CD4-positive, alpha-beta memory T cell (primary cell): ENCODE measurements at places on chromosomes 6 and 20.

DNA sequence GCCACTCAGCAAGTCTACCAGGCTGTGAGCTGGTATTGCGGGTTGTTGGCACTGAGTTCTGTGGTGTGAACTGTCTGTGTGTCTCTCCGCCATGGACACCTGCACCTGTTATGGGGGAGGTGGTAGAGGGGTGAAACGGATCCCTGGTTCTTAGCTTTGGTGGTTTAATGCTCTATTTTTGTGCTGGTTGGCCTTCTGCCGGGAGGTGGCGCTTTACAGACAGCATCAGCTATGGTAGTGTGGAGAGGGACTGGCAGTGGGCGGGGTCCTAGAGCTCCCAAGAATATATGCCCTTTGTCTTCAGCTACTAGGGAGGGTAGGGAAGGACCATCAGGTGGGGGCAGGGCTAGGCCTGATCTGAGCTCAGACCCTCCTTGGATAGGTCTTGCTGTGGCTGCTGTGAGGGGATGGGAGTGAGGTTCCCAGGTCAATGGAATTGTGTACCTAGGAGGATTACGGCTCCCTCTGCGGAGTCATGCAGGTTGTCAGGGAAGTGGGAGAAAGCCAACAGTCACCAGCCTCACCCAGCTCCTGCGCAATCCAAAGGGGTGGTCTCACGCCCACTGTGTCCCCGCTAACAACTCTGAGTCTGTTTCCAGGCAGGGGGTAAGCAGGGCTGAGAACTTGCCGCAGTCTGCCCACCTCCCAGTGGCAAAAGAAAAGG, 154.3 kb downstream of the CCDC170 start:
- no peak overlapping the region for H3K27ac ChIP-seq
- no peaks in the 10 kb centered on the region for H3K36me3 ChIP-seq
- H3K4me3 ChIP-seq, result no peak overlapping the region
- no peak for DNase-seq

GRCh38 chr6:24719125-24719971, at the start of gene C6orf62:
Gene C6orf62 (minus strand): TSS chr6:24719154. CDS start chr6:24718668, 486 bp downstream.
- peak within 1 kb of the TSS; percentile 95 for H3K4me3 ChIP-seq
- H3K27me3 ChIP-seq, result no peaks in the 10 kb centered on the region
- DNase-seq, result peak; percentile 58
- peaks cover 53% of the 10 kb centered on the region for H3K4me1 ChIP-seq

DNA sequence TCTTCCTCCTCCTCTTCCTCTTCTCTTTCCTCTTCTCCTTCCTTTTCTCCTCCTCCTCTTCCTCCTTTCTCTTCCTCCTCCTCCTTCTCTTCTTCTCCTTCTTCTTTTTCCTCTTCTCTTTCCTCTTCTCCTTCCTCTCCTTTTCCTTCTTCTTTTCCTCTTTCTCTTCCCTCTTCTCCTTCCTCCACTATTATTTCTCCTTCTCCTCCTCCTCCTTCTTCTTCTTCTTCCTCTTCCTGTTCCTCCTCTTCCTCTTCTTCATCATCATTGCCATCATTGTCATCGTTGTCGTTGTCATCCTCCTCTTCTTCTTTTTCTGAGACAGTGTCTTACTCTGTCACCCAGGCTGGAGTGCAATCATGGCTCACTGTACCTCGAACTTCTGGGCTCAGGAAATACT, 256.3 kb upstream of the SOX4 start:
- no peaks in the 10 kb centered on the region for H3K36me3 ChIP-seq
- no peaks in the 10 kb centered on the region for H3K27me3 ChIP-seq
- DNase-seq, result no peak

DNA sequence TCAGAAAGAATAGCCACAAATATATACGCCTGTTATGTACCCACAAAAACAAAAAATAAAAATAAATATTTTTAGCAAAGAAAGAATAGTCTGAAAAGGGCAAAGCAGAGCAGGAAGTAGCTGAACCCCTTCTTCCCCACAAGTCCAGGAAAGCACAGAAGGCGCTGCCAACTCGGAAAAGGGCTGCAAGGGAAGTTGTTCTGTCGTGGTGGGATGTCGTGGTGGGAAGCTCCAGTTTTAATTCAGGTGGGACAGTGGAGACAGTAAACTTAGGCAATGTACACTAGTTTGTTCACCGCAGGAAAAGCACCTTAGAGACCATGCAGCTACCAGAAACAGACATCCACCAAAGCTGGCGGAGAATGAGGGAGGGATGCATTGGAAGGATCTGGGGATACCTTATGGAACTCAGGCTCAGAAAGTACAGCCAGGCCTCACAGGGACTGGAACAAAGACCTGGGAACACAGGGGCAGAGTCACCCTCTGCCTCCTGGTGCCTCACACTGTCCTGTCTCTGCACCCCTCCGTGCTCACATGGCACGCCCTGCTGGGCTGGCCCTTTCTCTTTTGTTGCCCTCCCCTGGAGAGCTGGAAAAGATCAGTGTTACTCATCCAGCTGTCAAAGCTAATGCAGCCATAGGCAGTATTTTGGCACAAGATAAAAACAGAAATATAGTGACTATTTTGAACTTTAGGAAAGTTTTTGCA, 3.3 kb upstream of the APMAP start:
- no peak overlapping the region for H3K4me3 ChIP-seq
- no peak overlapping the region for H3K27ac ChIP-seq
- no peak for DNase-seq
- peaks cover 28% of the 10 kb centered on the region for H3K4me1 ChIP-seq
- H3K36me3 ChIP-seq, result no peaks in the 10 kb centered on the region
- no peaks in the 10 kb centered on the region for H3K27me3 ChIP-seq

GRCh38 chr20:37421988-37422387, 76.0 kb downstream of the SRC start:
- H3K27me3 ChIP-seq, result no peaks in the 10 kb centered on the region
- H3K27ac ChIP-seq, result no peak overlapping the region
- H3K36me3 ChIP-seq, result no peaks in the 10 kb centered on the region
- no peak for DNase-seq

DNA sequence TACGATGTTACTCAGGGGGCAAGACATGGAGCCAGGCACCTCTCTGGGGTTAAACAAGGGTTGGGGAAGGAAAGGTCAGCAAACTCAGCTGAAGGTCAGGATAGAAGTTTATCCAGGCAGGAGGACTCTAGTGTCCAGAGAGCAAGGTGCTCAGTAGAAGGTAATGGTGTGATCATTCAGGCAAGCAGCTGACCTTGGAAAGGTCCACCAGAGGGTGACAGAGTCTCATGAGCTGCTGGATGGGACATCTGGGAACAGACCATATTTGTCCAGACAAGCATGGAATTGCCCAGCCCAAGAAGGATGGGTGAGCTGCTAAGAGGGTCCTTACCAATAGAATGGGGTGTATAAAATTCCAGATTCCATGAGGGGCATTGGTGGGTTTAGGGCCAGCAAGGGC, 89.5 kb downstream of the MAP3K7 start:
- H3K36me3 ChIP-seq, result no peaks in the 10 kb centered on the region
- H3K4me3 ChIP-seq, result no peak overlapping the region
- no peaks in the 10 kb centered on the region for H3K4me1 ChIP-seq
- H3K27ac ChIP-seq, result no peak overlapping the region

- H3K27ac ChIP-seq, result no peak overlapping the region
- no peaks in the 10 kb centered on the region for H3K27me3 ChIP-seq
- DNase-seq, result no peak
- H3K36me3 ChIP-seq, result no peaks in the 10 kb centered on the region
Measured at GRCh38 chr6:169229615-169230321, 23.9 kb downstream of the THBS2 start.

DNA sequence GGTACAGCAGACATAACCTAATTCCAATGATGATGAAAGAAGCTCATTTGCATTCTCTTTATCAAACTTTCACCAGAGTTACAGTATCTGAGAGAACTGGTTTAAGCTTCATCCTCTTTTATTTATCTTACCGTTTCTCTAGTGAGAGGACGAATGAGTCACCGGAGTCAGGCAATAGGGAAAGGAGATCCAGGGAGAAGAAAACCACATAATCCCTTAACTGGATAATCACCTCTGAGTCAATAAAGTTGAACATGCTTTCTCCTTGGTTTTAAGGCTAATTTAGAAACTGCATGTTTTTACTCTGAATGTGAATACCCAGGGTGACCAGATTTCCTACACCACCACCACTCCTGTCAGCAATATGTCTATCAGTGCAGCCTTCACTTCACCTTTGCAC, 313.7 kb upstream of the TBX18 start:
- H3K4me3 ChIP-seq, result no peak overlapping the region
- no peak overlapping the region for H3K27ac ChIP-seq
- no peaks in the 10 kb centered on the region for H3K36me3 ChIP-seq
- no peak for DNase-seq
- no peaks in the 10 kb centered on the region for H3K4me1 ChIP-seq

DNA sequence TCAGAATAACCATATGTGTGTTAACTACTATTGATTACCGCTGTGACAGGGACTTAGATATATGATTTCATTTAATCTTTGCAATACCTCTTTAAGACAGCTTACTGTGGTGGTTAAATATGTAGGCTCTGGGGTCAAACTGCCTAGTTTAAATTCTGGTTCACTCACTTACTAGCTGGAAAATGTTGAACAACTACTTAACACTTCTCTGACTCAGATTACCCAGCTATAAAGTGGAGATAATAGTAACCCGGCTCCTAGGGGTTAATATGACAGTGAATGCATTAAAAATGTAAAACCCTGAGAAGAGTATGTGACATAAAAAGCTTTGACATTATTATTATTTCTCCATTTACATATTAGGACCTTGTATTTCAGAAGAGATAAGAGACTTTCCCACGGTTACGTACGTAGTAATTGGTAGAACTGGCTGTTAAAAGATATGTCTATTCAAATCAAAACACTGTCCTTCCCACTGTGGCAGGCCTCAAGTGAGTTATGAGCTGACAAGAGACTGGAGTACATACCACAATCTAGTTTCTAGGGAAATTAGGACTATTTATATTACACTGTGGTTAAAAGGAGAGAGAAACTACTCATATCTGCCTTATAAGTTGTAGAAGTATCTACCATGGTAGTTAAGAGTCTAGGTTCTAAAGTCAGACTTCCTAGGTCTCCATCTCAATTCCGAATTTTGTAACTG, 4.4 kb upstream of the PLCB1 start:
- H3K4me1 ChIP-seq, result no peaks in the 10 kb centered on the region
- no peaks in the 10 kb centered on the region for H3K36me3 ChIP-seq
- H3K27ac ChIP-seq, result no peak overlapping the region
- no peak overlapping the region for H3K4me3 ChIP-seq
- no peak for DNase-seq

DNA sequence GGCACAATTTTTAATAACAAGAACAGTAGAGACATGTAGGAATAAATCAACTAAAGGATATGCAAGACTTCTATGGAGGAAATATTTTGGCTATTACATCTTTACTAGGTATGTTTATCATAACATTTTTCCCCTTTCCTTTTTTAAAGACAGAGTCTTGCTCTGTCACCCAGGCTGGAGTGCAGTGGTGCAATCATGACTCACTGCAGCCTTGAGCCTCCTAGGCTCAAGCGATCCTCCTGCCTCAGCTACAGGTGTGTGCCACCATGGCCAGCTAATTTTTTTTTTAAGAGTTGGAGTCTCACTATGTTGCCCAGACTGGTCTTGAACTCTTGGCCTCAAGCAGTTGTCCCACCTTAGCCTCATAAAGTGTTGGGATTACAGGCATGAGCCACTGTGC, 37.0 kb downstream of the AKAP7 start:
- no peaks in the 10 kb centered on the region for H3K4me1 ChIP-seq
- H3K27me3 ChIP-seq, result no peaks in the 10 kb centered on the region

GRCh38 chr6:134436281-134436815, 118.4 kb upstream of the SGK1 start:
- peak overlapping the region; percentile 5 for H3K4me3 ChIP-seq
- H3K27ac ChIP-seq, result no peak overlapping the region
- no peaks in the 10 kb centered on the region for H3K36me3 ChIP-seq
- H3K4me1 ChIP-seq, result peaks cover 23% of the 10 kb centered on the region
- DNase-seq, result no peak

- no peaks in the 10 kb centered on the region for H3K4me1 ChIP-seq
- H3K36me3 ChIP-seq, result no peaks in the 10 kb centered on the region
- H3K27ac ChIP-seq, result no peak overlapping the region
- H3K27me3 ChIP-seq, result no peaks in the 10 kb centered on the region
Measured at GRCh38 chr6:154356113-154356512, 490 bp downstream of the IPCEF1 start.

DNA sequence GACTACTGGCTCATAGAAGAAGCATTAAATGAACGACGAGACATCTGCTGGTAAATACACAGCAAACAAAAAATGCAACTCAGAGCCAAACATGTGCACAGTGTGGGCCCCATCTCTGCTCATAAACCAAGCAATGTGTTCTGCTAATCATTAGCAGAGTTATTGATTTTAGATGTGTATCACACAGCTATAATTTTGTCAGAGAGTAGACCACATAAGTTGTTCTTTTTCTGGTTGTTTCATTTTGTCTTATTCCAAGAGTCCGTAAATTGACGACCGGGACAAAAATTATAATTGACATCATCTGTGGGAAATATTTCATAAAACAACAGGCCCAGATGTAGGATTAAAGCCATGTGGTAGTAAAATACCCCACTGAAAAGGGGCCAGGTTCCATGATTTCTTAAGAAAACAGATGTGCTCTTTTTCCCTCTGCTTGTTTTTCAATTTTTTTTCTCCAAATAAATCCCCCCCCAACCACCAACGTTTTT, 423.6 kb downstream of the HAO1 start:
- H3K27me3 ChIP-seq, result no peaks in the 10 kb centered on the region
- no peaks in the 10 kb centered on the region for H3K4me1 ChIP-seq
- no peak for DNase-seq
- no peak overlapping the region for H3K4me3 ChIP-seq

- no peak overlapping the region for H3K4me3 ChIP-seq
- H3K4me1 ChIP-seq, result no peaks in the 10 kb centered on the region
- DNase-seq, result no peak
- H3K27ac ChIP-seq, result no peak overlapping the region
- no peaks in the 10 kb centered on the region for H3K27me3 ChIP-seq
- no peaks in the 10 kb centered on the region for H3K36me3 ChIP-seq
Measured at GRCh38 chr6:49676671-49677281, 36.6 kb downstream of the CRISP2 start.

GRCh38 chr20:18971121-18971520, 157.5 kb downstream of the SCP2D1 start:
- H3K4me3 ChIP-seq, result no peak overlapping the region
- DNase-seq, result no peak

- DNase-seq, result no peak
- no peaks in the 10 kb centered on the region for H3K27me3 ChIP-seq
- no peak overlapping the region for H3K27ac ChIP-seq
- no peaks in the 10 kb centered on the region for H3K36me3 ChIP-seq
Measured at GRCh38 chr6:165183071-165183470, 126.3 kb downstream of the C6orf118 start.
